Activated T-helper 2 cell treated with anti-CD3 and anti-CD28 coated beads, Interferon-gamma antibody, Interleukin-2, Interleukin-4, amounts not matched to agents 10 μg/mL and 5 μg/mL and 100 μg/mL, durations not matched to agents 14 hours and 24 hours and 36 hours (primary cell): ENCODE measurements at places on chromosomes 4 and X.

GRCh38 chr4:70994387-70995099 lies 1.1 kb downstream of the DCK start:
- no peak for DNase-seq

DNA sequence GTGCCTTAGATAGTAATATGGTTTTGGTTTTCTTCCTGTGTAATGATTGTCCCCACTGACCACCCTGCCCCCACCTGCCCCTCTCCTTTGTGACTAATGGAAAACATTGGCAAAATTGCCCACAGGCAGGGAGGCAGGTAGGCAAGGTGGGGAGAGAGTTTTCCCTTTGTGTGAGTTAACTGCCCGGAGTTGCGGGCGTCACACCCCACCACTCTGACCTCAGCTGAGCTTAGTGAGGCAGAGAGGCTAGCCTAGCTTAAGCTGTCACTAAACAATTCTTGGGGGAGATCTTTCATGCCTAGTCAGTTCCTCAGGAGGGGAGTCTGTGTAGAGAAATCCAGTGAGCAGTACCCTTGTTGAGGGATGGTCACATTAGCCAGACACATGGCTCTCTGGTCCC lies 245.3 kb downstream of the BCOR start:
- DNase-seq = no peak

DNA sequence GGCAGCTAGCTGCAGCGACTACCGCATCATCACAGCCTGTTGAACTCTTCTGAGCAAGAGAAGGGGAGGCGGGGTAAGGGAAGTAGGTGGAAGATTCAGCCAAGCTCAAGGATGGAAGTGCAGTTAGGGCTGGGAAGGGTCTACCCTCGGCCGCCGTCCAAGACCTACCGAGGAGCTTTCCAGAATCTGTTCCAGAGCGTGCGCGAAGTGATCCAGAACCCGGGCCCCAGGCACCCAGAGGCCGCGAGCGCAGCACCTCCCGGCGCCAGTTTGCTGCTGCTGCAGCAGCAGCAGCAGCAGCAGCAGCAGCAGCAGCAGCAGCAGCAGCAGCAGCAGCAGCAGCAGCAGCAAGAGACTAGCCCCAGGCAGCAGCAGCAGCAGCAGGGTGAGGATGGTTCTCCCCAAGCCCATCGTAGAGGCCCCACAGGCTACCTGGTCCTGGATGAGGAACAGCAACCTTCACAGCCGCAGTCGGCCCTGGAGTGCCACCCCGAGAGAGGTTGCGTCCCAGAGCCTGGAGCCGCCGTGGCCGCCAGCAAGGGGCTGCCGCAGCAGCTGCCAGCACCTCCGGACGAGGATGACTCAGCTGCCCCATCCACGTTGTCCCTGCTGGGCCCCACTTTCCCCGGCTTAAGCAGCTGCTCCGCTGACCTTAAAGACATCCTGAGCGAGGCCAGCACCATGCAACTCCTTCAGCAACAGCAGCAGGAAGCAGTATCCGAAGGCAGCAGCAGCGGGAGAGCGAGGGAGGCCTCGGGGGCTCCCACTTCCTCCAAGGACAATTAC lies 1.4 kb downstream of the AR start:
- DNase-seq = no peak

DNA sequence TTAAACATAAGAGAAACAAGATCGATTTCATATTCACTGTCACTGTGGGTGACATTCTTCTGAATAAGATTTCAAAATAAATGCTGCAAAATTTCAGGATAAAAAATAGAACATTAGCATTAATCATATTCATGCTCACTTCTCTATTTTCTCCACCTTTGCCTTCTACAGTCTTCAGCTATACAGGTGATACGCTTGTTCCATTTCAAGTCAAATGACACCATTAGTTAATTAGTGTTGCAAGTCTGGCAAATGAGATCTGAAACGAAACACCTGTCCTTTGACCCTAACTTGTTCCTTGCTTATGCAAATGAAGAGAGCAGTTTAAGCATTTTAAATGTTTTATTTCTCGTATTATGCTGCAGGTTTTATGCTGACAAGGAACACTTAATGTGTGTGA lies 667.5 kb upstream of the MAGEB2 start:
- no peak for DNase-seq

- no peak for DNase-seq
Observed at GRCh38 chrX:74321191-74321590, 17.2 kb downstream of the ZCCHC13 start.
